ENCODE measurements at places on chromosomes 7 and 10.

GRCh38 chr7:22728401-22729029 lies 1.5 kb downstream of the IL6 start:
- no peak for DNase-seq

DNA sequence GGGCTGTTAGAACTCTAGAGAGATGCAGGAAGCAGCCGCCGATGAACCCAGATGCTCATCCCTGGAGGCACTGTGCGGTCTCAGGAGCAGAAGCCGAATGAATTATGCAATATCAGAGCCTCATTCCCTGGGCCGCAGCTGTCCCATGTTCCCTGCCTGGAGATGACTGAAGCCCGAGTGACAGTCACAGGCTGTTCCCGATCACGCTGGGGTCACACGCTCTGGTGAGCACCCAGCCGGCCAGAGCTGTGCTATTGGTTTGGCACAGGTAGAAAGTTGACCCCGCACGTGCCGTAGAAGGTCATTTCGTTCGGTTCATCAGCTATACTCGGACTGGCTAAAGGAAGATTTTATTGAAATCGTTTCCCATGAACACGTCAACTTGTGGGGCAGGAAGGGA lies 140.5 kb upstream of the SH2B2 start:
- DNase-seq = no peak

DNA sequence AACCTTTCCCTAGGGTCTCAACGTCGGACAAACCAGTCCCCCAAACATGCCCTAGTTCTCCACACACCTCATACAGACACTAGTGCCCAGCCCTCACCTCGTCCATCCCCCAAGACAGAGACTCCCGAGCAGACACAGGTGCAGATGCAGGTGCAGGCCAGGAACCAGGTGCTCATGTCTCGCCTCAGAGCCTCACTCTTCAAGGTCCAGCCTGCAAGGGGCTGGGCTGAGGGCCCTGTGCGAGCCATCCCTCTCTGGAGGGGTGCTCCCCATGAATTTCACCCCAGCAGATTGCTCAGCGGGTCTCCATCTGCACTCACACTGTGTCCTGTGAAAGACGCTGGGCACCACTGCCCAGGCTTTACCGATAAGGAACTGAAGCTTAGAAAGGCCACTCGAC lies 36.9 kb upstream of the TUBB8 start:
- no peak for DNase-seq

DNA sequence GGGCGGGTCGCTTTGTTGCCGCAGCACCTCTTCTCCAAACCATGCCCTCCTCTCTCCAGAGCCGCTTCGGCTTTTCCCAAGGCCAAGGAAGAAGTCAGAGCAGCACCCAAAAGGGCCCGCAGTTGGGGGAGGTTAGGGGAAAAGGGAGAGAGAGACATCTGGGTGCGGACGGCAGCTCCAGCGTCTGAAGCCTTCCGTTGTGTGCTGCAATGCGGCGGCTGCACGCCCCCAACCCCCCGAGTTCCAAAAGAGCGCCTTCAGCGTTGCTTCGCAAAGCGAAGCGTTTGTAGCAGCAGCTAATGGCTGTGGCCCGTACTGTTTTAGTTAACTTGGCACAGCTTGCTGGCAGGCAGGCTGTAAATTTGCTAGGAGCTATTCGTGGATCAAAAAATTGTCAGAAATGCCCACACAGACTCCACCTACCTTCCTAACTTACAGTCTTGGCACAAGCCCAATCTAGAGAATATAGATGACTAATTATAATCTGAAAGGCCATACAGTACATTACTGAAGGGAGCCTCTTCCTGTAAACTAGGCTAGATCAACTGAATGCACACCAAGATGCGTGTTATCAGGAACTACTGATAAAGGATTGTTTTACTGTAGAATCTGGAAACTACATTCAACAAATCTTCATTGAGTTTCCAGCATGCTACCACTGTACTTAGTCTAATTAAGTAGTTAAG lies 1.1 kb upstream of the KBTBD2 start:
- DNase-seq = no peak

GRCh38 chr7:101243646-101244374 lies 1.1 kb downstream of the FIS1 start:
- DNase-seq = no peak

DNA sequence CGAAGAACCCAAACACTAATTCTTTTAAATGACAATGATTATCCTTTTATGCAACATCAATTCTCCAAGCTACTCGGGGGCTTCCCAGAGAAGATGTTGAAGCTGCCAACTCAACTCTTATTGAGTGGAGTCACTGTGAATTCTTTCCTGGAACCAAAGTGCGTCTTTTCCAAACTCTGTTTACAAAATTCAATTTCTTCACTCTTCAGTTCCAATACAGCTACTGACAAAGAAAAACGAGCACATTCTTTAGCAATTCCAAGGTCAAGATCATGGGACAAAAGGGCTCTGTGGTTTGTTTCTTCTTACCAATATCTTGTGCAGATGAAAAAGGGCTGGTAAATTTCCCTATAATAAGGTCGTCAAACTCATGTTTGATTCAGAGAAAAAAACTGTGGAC lies 74.2 kb downstream of the FAS start:
- DNase-seq = no peak

GRCh38 chr7:71706597-71706975 lies 574.6 kb downstream of the GALNT17 start:
- DNase-seq = no peak

DNA sequence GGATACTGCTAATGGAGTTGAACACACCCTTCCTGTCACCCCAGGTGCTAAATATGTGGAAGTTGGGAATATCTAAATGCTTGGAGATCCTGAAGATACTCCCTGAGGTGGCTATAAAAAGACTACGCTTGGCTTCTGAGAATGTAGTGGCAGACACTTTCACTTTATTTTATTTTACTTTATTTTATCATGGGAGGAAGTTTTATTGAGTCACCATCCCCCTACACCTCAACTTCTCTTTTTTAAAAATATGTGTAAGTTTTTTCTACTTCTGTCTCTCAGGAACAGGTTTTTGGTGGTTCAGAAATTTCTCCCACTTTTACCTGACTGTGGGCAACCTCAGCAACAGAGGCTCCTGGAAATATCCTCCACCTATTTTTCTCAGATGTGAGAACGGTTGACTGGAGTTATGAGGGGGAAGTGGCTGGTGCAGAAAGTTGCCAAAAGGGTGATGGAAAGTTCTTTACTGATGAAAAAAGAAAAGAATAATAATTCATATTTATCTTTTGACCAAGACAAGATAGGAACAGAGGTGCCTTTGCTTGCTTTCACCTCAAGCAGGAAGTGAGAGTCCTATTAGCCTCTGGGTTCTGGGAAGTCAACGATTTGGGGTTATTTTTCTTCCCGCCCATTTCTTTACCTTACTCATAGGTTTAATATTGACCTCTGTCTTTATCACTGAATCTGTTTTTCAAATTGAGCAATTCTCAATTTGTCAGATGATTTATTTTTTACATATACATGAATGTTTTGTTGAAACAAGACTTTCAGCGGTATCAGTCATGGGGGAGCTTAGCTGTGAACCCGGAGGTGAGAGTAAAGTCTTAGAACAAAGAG lies 103.6 kb downstream of the AHR start:
- no peak for DNase-seq

GRCh38 chr10:1754506-1755153 lies 17.3 kb upstream of the ADARB2 start:
- no peak for DNase-seq

DNA sequence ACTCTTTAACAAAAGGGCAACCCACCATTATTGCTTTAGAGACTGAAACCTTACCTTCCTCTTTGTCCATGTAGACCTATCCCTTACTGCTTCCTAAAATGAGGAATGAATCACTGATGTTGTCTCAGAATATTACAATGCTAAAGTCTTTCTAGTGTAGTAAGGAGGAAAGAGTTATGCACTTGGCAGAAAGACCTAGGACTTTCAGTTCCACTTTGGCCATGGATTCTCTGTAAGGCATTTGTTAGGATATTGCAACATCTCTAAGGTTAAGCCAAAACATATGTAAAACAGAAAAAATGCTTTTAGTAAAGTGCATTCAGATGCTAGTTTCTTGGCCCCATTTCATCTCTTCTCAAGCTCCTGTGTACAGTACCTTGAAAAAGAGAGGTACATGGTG lies 230.9 kb downstream of the PARD3 start:
- DNase-seq = no peak

DNA sequence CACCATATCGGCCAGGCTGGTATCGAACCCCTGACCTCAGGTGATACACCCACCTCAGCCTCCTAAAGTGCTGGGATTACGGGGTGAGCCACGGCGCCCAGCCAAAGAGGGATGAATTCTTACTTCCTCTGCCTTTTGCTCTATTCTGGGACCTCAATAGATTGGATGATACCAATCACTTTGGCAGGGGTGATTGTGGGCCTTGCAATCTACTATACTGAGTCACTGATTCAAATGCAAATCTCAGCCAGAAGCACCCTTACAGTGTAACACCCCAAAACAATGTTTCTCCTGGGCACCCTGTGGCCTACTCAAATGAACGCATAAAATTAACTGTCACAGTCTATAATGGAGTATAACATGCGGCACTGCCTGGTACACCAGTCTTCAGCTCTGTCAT lies 596.7 kb upstream of the LRRTM3 start:
- no peak for DNase-seq

GRCh38 chr7:148581624-148582023 lies 8.9 kb upstream of the C7orf33 start:
- DNase-seq = no peak

DNA sequence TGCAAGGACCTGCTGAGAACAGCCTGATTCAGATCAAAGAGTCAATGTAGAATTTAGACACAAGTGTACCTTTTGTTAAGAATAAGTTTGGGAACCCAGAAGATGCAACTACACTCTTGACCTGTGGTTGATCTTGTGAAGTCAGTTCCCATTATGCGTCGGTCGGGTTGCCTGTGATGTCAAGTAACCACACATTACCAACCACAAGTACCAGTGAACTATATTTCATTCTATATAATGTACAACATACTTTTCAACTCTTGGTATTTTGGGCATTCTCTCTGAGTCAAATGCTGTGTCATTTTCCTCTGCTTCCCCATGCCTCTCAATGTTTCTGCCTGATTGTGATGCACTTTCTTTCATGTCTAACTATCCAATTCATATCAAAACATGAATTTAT lies 426.2 kb downstream of the ETV1 start:
- no peak for DNase-seq

DNA sequence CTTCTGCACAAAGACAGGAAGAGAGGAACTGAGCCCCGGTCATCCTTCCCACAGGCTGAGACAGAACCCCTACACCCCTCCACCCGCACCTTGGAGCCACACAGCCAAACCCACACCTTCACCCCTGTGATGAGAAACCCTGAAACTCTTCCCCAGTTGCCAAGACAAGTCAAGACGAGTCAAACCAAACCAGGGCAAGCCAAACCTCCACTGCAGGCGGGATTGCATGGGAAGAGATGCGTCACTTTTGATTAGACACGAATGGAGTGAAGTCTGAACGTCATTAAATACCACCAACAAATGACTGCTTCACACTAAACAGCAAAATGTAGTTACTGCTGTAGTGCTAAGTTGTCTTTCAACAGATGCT lies 73.8 kb downstream of the PRPF18 start:
- no peak for DNase-seq

- no peak for DNase-seq
Measured at GRCh38 chr10:33160151-33160550, 174.3 kb downstream of the NRP1 start.

DNA sequence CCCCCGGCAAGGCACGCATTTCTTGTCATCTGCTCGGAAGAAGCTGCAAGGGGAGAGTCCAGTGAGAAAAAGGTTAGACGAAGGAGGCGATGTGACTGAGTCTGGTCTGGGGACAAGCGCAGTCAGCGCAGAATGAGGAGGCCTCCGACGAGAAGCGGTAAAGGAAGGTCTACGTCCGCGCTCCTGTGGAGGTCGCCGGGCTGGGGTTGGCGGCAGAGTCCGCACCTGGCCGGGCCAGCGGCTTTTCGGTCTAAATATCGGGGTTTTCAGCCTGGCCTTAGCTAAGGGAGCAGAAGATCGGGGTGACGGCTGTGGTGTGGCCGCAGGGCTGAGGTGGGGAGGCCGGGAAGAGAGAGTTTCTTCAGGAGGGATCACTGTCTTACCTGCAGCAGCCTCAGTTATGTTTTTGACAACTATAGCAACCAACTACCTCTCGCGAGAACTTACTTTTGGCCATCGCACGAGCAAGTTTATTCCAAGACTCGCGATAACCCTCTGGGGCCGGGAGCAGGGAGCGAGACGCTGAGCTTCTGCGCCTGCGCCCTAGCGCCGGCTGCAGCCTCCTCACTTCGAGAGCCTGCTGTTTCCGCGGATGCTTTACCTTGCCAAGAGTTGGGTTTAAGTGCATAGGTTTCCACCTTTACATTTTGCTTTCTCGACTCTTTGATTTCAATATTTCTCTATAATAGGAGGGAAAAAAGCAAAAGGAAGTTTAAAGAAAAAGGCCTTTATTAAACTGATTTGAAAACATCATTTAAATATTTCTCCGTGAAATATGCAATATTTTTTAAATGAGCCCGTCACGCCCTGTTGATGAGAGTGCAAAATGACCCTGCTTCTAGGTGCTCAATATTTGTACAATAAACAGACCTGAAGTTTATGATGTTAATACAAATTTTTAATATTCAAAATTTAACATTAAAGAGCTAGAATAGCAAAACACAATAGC lies at the start of gene CFAP70:
Gene CFAP70, minus strand, starts transcription at position 534 of the 949 bp plus-strand sequence. CDS start 4,068 bp downstream, outside the sequence.
- peak; percentile 93 for DNase-seq

- DNase-seq = no peak
Measured at GRCh38 chr10:5694573-5694972, 9.9 kb downstream of the TASOR2 start.

GRCh38 chr10:33621101-33621500 lies 286.6 kb upstream of the NRP1 start:
- no peak for DNase-seq

DNA sequence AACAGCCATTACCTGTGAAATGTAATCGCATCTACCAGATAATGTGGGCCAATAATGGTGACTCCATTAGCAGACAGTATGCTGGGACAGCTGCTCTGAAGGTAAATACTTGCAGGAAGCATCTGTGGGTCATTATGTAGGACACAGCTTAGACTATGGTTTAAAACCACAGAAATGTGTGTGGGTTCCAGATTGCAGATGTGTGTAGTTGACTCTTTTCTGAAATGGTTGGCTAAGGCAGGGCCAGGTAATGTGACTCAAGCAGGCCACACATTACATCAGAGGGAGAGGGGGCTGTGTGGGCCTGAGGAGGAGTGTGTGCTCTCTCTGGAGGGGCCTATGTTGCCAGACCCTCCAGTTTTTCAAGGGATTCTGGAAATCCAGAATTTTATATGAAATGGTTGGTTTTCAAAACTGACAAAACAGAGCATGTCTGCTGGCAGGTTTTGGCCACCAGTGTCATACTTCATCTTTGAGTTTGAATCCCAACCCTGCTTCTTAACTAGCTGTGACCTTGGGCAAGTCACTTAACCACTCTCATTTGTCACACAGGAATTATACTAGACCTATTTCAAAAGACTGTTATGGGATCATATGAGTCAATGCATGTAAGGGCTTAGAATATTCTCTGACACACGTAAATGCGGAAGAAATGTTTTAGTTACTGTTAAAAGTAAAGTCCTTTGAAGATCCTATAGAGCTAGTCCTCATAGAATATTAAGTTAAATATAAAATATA lies 64.5 kb downstream of the MCMBP start:
- no peak for DNase-seq

DNA sequence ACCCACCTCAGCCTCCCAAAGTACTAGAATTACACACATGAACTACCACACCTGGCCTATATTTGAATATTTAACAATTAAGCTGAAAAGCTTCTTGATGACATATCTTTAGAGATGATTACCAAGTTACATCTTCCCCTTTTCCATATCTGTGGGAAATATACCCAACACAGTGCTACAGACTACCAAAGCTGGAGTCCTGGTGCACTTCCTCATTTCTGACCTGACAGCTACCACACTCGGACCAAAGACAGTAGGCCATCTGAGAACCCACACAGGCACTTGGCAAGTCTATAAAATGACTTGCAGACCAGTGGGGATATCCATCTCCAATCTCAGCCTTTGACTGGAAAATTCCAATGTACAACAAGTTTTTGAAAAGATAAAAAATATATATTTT lies 270.4 kb upstream of the KLF14 start:
- DNase-seq = no peak
